BJ (cell line): ENCODE measurements at places on chromosomes 5 and 9. TPM values are rescaled to one million over a fixed set of nuclear protein-coding genes. Genes with fewer than 3 reads are reported as not detected.

Gene OR1J2
- polyA plus RNA-seq = 0.64 TPM in 2 replicates

Gene SLIT3
- 18.1 and 26.8 TPM in 2 replicates for polyA plus RNA-seq

Gene SLC6A19
- not detected in 2 replicates for polyA plus RNA-seq

Gene BTNL8
- polyA plus RNA-seq = not detected in 2 replicates

Gene PCDHGA11
- polyA plus RNA-seq = 5.4 and 7.4 TPM in 2 replicates

Gene SPATA31D4
- polyA plus RNA-seq = not detected in 2 replicates

Gene HK3
- not detected in 2 replicates for polyA plus RNA-seq

Gene RNF183
- polyA plus RNA-seq = not detected in 2 replicates

Gene CCNI2
- polyA plus RNA-seq = 0.15 TPM in 1 of 2 replicates, not detected in the other

Gene ANP32B
- 18.3 and 40.5 TPM in 2 replicates for polyA plus RNA-seq

Gene GADD45G
- polyA plus RNA-seq = 0.07 TPM in 1 of 2 replicates, not detected in the other

Gene LPCAT1
- 14.2 and 14.3 TPM in 2 replicates for polyA plus RNA-seq

Gene C9orf153
- polyA plus RNA-seq = 0.09 TPM in 1 of 2 replicates, not detected in the other

Gene FOXD4L6
- polyA plus RNA-seq = not detected in 2 replicates

DNA sequence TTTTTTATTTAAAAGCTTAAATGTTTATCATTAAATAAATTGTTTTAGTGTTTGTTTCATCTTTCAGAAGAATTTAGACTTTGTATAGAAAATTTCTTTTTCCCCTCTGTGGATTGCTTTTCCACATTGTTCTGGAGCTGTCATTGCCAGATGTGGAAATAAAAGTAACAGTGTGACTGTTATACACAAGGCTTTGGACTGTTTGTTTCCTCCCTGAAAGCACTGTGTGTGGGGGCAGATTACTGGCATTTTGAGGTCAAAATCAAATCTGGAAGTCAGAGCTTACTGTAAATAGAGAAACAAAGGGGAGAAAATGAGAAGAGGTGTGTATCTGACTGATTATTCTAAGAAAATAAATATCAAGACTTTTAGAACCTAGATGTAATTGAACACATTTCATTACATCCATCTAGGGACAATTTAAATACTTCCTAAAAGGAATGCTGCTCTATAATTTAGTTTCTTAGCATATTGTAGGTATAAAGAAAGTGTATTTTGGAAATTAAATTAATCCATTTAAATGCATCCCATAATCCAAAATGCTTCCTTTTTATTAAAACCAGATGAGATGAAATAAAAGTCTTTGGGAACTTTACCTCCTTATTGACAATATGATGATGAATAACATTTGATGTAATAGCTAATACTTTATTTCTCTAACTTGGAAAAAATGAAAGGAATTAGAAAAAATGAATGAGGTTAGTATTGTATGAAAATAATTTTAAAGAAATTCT, 51.9 kb downstream of the ERCC6L2 start:
- no peak for DNase-seq

GRCh38 chr5:152146566-152146965, 221.9 kb upstream of the GLRA1 start:
- DNase-seq = no peak

- no peak for DNase-seq
Observed at GRCh38 chr5:144040615-144041305, 129.7 kb downstream of the YIPF5 start.

- no peak for DNase-seq
Observed at GRCh38 chr5:85441156-85441555, 1056.5 kb upstream of the EDIL3 start.

DNA sequence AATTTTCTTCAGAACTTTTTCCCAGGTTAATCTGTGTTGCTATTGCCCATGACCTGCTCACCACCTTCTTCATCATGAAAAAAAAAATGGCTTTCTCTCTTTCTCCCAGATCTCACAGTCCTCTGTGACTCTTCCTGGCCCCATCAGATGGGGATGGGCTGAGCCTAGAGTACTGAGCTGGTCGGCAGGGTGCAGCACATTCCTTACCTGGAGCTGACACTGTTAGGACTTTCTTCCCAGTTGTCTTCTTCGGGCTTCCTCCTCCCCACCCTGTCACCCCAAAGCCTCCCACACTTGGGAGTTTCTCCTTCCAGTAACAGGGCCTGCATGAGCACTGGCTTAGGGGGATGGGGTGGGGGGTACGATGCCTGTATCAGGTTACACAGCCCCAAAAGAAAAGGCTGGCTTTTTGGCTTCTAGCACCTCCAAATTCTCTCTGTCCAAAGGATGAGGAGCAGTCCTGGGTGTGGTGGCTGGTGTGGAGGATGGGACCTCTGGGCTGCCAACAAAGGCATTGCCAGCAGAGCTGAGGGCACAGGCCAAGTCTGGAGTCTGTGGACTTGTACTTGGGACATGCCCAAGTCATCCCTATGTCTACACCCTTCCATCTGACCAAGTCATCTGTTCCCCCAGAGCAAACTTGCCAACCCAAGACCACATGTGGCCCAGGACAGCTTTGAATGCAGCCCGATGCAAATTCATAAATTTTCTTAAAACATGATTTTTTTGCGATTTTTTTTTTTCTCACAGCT, 68.0 kb upstream of the HSPA9 start:
- no peak for DNase-seq

DNA sequence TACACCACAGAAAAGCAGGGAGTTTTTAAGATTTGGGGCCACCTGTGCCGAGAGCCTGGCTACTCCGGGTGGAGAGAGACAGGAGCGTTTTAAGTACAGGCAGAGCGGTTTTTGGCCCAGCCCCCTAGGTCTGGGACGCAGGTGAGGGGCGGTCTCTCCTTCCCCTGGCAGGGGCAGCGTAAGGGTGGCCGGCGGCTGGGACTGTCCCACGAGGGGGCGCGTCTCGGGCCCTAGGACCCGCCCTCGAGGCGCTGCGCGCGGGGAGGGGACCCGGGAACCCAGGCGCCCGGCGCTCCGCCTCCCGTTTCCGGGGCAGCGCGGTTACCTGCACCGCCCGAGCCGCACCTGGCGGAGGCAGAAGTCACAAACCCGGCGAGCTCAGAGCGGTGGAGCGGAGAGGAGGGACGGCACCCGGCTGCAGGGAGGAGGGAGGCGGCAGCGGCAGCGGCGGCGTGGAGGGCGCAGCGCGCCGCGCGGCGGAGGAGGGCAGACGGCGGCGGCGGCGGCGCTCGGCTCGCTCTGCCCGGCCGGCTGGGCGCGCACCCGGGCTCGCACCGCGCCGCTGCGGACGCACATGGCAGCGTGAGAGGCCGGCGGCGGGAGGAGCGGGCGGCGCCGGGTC, at the start of gene WWC1:
Gene WWC1, plus strand, starts transcription at position 304 of the 622 bp plus-strand sequence. CDS start 508 bp downstream, outside the sequence.
- DNase-seq = no peak

GRCh38 chr9:33815781-33816180, 1.2 kb upstream of the UBE2R2 start:
- no peak for DNase-seq

GRCh38 chr9:99118782-99119466, 14.0 kb downstream of the TGFBR1 start:
- DNase-seq = no peak

DNA sequence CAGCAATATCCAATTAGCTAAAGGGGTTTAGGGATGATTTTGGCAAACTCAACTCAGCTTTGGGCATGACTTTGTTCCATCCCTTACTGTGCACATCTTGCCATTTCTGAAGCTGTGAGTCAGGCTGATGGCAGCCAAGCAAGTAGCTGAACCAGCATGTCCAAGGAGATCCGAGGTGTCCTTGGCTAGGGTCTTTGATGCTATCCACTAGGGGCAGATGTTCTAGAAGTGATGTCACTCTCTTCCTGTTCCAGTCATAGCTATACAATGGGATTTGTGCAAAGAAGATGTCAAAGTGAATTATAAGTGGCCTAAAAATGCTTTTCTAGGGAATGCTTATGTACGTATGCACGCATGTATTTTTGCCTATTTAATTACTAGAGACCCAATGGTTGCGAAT, 160.8 kb upstream of the PAPPA start:
- no peak for DNase-seq

GRCh38 chr5:7436521-7436920, 40.6 kb downstream of the ADCY2 start:
- no peak for DNase-seq

GRCh38 chr5:57684299-57684702, 201.7 kb upstream of the ACTBL2 start:
- no peak for DNase-seq

- no peak for DNase-seq
Observed at GRCh38 chr5:72356361-72356760, 36.2 kb downstream of the PTCD2 start.

- no peak for DNase-seq
Observed at GRCh38 chr9:97638666-97639065, 5.0 kb downstream of the NCBP1 start.

DNA sequence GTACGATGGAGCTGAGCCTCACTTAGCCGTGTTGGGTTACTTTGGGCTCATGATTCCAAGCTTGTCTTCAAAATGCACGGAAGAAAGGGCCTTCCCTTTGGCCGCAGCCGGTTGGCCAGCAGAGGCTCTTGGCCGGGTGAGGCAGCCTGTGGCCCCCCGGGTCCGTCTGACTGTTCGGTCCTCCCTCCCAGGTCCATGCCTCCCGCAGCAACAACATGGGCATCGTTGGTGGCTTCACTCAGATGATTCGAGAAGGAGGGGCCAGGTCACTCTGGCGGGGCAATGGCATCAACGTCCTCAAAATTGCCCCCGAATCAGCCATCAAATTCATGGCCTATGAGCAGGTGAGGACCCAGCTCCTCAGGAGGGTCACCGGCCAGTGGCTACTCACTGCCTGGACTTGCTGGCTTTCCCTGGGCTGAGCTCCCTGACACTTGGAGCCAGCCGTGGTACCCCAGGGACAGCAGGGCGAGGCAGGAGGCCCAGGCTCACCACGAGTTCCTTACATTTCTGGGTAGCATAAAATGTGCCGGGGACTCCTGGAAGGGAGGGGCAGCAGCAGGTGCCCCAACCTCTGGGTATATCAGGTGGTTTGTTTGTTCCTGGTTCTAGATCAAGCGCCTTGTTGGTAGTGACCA, 21.9 kb downstream of the PTGES2 start:
- DNase-seq = no peak

DNA sequence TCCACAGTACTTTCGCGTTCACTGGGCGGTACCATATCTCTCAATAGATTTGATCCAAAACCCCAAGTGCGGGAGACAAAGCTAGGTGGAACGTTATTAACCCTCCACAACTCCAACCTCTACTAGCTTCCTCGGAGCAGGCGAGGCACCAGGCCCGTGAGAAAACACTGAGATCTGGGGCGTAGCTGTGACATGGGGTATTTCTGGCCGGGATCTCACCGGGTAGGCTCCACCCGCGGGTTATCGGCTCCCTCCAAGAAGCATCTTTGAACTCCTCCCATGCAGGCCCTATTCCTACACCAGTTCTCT, 350 bp upstream of the SLC25A46 start:
- no peak for DNase-seq

GRCh38 chr9:38347271-38347671, 45.2 kb upstream of the ALDH1B1 start:
- no peak for DNase-seq

DNA sequence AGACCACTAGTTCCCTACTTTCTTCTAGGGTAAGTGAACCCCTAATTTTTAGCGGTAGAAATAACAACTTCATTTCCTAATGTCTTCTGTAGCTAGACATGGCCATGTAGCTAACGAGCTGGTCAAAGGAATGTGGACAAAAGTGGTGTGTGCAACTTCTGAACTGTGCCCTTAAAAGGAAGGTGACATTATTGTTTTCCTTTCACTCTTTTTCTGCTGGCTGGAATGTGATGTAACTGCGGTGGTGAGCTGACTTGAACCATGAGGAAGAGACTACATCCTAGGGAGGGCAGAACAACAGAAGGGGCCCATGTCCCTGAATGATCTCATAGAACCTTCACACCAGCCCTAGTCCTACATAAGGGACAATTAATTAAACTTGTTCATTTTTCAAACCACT, 1.3 kb upstream of the SNX2 start:
- no peak for DNase-seq

GRCh38 chr9:109110329-109111021, 9.3 kb downstream of the TMEM245 start:
- DNase-seq = no peak
